ENCODE measurements at places on chromosomes 1 and 21.

DNA sequence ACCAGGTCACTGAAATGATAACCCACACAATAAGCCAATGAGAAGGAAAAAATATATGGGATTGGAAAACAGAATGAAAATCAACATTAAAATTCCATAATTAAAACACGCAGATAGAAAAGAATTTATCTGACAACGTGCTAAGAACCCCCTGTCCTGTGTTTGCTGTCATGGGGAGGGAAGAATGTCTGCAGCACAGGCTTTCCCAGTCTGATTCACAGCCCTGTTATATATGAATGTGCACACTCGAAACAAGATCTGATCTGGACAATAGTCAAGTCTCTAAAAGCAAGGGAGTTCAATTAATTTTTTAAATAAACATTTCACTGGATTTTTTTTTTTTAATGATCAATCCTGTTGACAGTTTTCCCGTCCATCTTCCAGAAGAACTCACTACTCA is 220.0 kb downstream of the RERE start:
- DNase-seq: no peak

DNA sequence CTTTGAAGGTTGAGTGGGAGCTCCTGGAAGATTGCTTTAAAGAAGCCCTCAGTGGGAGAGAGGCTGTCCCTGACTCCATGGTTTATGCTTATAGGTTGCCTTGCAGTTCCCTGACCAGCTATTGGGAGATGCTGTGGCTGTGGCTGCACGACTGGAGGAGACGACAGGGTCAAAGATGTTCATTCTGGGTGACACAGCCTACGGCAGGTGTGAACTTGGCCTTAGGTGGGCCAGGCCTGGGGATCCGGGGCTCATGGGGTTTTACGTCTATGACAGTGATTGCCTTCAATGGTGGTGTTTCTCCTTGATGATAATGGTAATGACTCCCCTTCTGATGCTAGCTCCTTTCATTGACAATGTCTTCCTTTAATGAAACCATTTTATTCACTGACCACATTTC is 692 bp downstream of the DPH2 start:
- no peak for DNase-seq

GRCh38 chr21:35637431-35637830 is 422.9 kb downstream of the SETD4 start:
- DNase-seq: no peak

DNA sequence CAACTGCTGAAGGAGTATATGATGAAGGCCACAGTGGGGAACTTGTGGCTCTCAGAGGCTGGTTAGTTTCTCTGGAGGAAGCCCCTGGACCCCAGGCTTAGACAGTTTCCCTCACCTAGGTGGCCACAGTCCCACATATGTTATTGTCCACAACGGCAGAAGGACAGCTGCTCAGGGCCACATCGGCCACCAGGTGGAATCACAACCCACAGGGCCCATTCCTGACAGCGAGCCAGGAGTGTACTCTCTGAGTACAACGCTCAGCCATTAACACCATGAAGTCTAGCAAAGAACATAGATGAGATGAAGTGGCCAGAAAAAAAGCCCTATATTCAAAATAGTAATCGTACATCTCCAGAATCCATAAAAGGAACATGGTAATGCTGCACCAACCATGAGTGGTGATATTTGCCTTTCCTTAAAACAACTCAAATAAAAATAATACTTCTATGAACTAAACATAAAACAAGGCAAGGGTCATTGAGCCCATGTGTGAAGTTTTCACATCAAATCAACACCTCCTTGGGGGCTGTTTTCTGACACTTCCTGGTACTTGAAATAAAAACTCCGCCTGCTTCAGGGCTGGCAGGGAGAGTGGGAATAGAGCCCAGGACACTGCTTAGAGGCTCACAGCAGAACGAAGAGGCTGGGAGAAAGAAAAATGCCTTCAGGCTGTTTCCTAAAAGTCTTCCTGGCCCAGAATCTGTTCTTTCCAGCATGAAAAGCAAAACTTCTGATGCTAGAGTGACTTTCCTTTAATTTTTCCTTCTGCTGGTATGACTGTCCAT is 383.3 kb downstream of the HHAT start:
- DNase-seq: no peak

- DNase-seq: peak; percentile 18
These were observed 24.7 kb downstream of the CDK18 start for GRCh38 chr1:205528887-205529825.

GRCh38 chr1:24688621-24689195 is 45.6 kb downstream of the SRRM1 start:
- peak; percentile 32 for DNase-seq

DNA sequence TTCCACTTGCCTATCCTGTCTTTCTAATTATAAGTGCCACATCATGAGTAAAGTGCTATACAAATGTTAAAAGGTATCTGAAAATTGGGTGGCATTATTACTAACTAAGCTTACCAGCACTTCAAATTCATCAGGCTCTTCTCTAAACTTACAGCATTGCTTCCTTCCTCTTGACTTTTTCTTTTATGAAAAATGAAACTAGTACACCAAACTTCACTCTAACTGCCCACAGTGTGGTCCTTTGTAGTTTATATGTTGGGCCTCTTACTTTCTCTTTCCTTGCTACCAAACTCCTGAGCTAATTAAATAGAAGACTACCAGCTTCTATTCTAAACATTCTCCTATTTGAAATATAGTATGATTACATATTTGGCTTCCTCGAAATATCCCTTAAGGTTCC is 81.8 kb downstream of the NOTCH2 start:
- DNase-seq: no peak

DNA sequence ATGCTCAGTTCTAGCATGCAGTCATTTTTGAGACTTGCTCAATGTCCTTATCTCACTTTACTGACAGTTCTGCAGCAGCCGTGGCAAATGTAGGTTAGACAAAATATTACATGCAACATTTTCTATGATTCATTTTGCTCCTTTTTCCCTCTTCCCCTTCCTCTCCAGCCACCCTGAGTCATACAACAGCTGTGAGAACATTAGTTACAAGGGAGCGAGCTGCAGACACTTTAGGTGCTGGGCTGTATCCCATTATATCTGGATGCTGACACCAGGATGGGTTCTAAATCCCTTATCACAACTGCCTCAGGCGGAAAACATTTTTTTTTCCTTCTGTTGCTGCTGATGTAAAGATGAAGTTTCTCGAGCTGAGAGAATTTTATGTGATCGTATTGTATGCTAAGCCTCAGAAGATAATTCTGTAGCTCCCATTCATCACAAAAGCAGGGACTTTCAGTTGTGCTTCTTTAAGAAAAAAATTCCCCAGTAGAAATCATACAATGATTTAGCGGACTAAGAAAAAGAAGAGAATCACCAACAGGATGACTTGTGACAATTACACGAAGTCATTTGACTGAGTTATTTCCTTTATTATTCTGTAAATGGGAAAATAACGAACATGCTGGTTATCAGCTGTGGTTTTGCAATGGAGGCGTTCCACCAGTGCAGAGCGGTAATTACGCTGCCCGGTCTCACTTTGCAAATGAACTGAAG is 345.0 kb downstream of the DISC1 start:
- DNase-seq: no peak

- DNase-seq: no peak
These were observed 425.5 kb downstream of the LMO4 start for GRCh38 chr1:87754139-87754538.

DNA sequence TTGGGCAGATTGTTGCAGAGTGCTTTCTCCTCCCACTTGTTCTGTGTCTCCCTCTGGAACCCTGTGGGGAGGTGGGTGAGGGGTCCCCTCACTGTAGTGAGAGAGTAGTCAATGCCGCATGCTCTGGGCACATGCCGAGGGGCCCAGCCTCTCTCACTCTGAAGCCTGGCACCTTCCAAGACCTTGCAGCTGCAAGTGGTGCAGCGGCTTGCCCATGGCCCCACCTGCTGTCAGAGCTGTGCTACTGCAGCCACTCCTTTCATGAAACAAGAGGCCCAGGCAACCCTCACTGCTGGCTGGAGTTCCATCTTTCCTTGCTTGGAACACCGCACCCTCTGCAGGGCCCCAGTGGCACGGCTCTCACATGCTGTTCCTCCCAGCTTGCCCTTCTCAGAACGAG is 58.4 kb upstream of the COL6A1 start:
- no peak for DNase-seq

- DNase-seq: no peak
These were observed 93.5 kb upstream of the SIM2 start for GRCh38 chr21:36605426-36605825.

GRCh38 chr1:112307930-112308591 is 88.0 kb upstream of the CTTNBP2NL start:
- DNase-seq: no peak

- DNase-seq: no peak
These were observed 391.7 kb downstream of the KCTD3 start for GRCh38 chr1:215958841-215959240.

DNA sequence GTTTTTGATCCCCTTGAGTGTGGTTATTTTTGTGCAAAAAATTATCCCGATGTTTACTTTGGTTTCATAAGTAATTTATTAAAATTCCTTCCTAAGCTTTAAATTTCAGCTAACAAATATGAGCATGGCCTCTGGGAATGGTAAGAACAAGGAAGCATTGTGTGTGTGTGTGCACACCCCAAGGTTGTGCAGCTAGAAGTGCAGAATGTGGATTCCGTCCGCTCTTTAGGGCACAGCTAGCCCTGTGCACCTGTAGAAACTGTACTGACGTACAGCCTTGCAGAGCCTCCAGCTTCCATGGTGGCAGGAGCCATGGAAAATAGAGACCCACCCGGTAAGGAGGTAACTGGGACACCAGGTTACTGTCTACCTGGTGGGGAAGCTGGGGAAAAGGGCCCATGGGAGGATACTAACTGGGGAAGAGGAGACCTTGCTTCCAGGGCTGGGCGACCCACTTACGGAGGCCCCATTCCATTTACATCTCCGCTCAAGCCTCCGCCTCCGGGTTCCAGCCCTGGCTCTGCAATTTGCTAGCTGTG is 54.7 kb downstream of the B3GALT5 start:
- no peak for DNase-seq

DNA sequence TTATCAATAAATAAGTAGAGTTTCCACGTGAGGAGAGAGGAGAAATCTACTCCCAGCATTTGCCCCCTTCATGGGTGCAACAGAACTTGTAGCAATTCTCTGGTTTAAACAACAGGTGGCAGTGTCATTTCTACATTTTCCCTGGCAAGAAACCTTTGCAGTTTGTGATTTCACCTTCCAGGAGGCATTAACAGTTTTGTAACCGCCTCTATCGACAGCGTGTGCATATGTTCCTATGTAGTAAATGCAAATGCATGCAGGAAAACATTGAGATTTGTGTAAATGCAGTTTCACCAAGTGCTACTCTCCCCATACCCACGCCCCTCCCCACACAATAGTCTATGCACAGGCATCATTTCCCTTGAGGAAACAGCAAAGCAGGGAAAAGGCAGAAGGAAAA is 494.7 kb downstream of the SMYD3 start:
- peak; percentile 47 for DNase-seq

DNA sequence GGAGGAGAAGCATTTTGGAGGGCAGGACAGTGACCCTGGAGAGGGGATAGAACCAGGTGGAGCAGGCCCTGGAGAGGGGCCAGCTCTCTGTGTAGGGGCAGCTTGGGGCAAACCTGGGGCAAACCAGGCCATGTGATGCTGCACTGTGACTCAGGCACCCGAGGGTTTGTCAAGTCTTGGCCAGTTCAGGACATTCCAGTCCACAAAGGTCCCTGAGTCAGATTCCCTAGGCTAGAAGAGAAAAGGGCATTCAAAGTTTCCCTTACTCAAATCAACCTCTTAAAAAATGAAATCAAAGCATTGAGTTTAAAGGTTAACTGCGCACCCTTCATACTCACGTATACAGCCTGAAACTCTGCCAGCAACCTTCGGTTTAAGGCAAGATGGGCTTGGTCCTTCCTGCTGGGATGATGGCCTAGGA is 25.2 kb upstream of the PLA2G2C start:
- no peak for DNase-seq

- DNase-seq: no peak
These were observed 19.0 kb upstream of the DNASE2B start for GRCh38 chr1:84379138-84379916.

DNA sequence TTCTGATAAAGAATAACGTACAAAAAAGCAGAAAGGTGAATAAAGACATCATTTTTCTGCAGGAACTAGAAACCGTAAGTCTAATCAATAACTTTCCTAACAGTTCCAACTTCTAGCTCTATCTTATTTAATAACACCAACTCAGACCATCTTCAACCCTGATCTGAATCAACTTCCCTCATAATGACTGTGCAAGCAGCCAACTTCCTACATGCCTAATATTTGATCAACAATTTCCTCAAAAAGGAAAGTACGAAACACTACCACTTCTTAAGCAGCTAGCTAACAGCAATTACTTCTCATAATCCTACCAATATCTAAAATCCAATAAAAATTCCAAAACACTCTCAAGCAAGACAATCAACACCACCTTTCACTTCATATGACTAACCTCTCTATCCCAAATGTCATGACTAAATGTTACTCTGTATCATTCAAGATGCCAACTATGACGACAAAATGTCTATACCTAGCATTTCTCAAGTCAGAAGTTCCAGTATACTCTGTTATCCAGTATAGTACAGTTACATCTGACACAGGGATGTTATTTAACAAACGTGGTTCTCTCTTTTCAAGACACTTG is 1.7 kb downstream of the COP1 start:
- no peak for DNase-seq

DNA sequence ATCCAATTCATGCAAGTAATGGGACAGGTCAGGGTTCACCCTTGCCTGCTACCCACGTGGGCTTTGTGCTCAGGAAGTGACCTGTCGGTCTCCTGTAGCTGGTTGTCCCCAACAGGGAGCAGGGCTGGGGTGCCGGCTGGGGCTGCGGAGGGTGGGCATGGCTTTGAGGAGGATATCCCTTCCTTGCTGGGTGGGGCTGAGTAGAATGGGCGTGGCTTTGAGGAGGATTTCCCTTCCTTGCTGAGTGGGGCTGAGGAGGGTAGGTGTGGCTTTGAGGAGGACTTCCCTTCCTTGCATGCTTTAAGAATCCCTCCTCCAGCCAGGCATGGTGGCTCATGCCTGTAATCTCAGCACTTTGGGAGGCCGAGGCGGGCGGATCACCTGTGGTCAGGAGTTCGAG is 151.3 kb downstream of the CLIC6 start:
- DNase-seq: no peak

DNA sequence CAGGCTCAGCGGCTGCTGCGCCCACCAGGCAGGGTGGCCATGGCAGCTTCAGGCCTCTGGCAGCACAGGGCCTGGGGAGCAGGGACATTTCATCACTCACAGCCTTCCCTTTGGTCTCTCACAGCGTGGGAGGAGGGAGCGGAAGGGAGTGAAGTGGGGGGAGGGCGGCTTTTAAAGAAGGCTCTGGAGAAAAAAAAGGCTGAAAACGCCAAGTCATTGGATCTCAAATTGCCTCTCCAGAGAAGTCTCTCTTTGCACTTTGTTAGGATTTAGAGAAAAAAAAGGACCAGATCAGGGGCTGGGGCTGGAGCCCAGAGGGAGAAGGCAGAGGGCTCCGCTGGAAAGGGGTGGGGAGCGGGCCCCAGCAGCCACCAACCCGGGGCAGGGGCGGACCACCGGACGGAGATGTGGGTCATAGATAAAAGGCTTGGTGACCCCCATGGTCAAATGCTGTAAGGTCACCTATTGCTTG is 209.9 kb downstream of the GRIK3 start:
- no peak for DNase-seq

DNA sequence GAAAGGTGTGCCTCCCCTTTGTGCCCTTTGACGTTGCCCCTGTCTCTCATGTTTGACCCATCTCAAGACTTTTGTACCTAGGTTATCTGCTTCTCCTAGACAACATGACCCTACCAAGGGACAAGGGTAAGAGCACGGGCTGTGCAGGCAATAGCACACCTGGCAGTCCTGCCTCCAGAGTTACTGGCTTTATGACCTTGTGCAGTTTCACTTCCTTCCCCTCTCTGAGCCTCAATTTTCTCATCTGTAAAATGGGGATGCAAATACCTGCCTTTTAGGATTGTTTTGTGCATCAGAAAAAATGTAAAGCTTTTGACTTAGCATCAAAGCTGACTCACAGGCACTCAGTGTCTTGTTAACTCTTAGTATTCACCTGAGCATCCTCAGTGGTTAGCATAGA is 36.4 kb downstream of the ELK4 start:
- no peak for DNase-seq
